ENCODE measurements at places on chromosomes 12 and 14.

DNA sequence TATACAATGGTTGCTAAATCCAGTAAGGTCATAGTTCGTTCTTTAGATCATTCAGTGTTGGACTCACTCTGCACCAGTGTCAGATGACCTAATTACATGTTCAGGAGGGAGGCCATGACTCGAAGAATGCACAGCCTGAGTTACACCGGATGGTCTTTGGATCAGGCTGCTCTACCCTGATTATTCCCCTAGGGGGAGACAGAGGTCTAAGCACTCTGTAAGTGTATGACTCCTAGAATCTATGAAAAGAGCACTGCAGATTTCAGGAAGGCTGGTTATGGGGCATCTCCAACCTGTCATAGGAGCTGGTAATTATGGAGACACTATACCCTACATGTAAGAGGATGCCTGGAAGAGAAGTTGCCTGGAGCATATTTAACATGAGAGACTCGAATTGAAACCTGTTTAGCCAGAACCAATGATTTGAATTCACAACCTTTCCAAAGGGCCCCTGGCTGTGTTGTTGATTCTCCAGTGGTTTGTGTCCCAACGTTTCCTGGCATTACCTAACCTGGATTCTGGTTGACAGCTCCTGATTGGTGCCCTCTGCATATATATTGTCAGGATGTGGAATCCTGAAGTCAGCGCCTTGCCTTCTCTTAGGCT, at the start of gene MUCL1:
Gene MUCL1 (plus strand): TSS at position 584 of the 606 bp plus-strand sequence. CDS start 67 bp downstream, outside the sequence.
- DNase-seq: peak; percentile 31

- DNase-seq: no peak
Observed at GRCh38 chr12:1768615-1769014, 51.8 kb upstream of the LRTM2 start.

- DNase-seq: no peak
Observed at GRCh38 chr12:110466791-110467190, 1.3 kb downstream of the GPN3 start.

GRCh38 chr12:109827566-109828550, 5.3 kb downstream of the TRPV4 start:
- DNase-seq: no peak

DNA sequence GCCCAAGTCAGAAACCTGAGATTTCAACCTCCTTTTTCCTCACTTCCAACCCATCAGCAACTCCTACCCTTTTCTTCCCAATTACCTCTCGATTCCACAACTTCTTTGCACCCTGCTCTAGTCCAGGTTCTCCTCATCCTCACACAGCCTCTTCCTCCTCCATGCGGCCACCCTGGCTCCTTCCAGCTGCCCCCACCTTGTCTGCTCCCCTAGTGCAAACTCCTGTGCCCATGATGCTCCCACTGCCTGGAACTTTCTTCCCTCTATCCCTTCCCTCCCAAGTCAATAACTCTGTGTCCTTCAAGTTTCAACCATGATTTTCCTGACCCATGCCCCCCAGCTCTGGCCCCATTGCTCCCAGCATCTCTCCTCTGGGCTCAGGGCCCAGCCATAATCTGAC, 17.3 kb downstream of the SELPLG start:
- no peak for DNase-seq

DNA sequence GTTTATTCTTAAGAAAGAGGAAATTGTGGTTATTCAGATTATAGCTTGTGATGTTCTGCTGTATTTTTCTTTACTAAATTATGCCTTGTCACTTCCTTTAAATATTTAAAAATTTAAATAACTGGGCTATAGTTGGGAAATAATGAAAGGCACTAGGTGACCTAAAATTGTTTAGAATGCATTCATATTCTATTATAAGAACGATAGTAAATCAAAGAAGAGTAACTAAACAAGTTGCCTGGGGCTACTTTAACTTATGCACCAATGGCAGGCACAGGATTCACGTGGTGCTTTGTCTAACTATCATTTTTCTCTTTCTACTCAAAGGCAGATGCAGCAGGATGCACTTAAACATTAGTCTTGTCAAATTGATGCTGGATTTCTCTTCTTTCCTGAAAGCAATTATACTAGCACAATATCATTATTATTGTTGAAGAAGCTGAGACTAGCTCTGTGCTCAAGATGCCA, 190.7 kb upstream of the PPFIA2 start:
- DNase-seq: no peak

DNA sequence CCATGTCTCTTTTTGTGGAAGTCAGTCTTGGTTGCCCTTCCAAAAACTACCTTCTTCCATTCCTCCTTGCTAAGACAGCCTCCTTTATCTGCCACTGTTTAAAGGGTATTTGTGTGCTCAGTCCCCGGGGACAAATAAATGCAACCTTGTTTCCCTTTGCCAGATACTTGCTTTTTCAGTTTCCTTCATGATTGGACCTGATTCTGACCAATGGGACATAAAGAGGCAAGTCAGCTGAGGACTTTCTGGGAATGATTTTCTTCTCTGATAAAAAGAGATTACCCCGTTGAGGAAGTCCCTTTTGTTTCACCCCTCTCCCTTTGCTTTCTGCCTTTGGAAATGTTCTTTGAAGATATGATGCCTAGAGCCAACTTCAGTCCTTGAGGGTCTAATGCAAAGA, 7.4 kb upstream of the TUBA1B start:
- DNase-seq: no peak

Data from activated CD8-positive, alpha-beta memory T cell treated with anti-CD3 and anti-CD28 coated beads for 1 hour (primary cell).